Hair follicle dermal papilla cell (primary cell): ENCODE measurements at places on chromosomes 5 and 9. TPM values are rescaled to one million over a fixed set of nuclear protein-coding genes. Genes with fewer than 3 reads are reported as not detected.

Gene MZB1
- 0.16 TPM in 1 of 2 replicates, not detected in the other for total RNA-seq

Gene SLC36A2
- total RNA-seq, result not detected in 2 replicates

Gene SPAG8
- 0.49 and 2.1 TPM in 2 replicates for total RNA-seq

Gene IFNA21
- not detected in 2 replicates for total RNA-seq

Gene PCDHGC4
- total RNA-seq, result 6.3 and 6.5 TPM in 2 replicates

Gene HMCN2
- 0.16 and 0.61 TPM in 2 replicates for total RNA-seq
